ENCODE measurements at places on chromosomes 3 and 15.

GRCh38 chr15:101396484-101397261, 92.8 kb downstream of the PCSK6 start:
- H3K27me3 ChIP-seq, result no peaks in the 10 kb centered on the region
- no peak overlapping the region for H3K27ac ChIP-seq
- no peak for DNase-seq
- no peak overlapping the region for H3K4me3 ChIP-seq
- no peaks in the 10 kb centered on the region for H3K4me1 ChIP-seq

GRCh38 chr3:13074006-13074375, 762 bp upstream of the IQSEC1 start:
- peaks cover 27% of the 10 kb centered on the region for H3K4me1 ChIP-seq
- H3K36me3 ChIP-seq, result no peaks in the 10 kb centered on the region
- DNase-seq, result no peak
- no peak overlapping the region for H3K4me3 ChIP-seq
- H3K27me3 ChIP-seq, result peaks cover 19% of the 10 kb centered on the region

- H3K36me3 ChIP-seq, result no peaks in the 10 kb centered on the region
- H3K27me3 ChIP-seq, result no peaks in the 10 kb centered on the region
- DNase-seq, result no peak
- H3K27ac ChIP-seq, result no peak overlapping the region
- peaks cover 5% of the 10 kb centered on the region for H3K4me1 ChIP-seq
Measured at GRCh38 chr3:97952872-97953271, 19.4 kb downstream of the RIOX2 start.

DNA sequence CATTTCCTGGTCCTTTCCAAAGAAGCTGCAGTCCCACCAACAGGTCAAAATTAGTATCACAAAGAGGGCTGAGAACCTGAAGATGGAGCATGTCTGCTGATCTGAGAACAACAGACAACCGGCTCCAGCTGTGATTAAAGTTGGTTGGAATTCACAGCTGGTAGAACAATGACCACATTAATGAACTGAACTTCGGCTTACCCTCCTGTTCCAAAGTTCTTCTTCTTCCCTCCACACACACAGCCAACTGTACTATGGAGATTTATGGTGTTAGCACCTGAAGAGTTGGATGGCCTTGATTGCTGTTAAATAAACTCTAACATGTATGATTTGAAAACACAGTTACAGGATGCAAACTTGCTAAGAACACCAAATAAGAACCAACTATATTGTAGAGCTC, 27.4 kb upstream of the ROPN1 start:
- no peaks in the 10 kb centered on the region for H3K36me3 ChIP-seq
- H3K4me1 ChIP-seq, result no peaks in the 10 kb centered on the region
- no peak for DNase-seq
- H3K27ac ChIP-seq, result no peak overlapping the region
- H3K27me3 ChIP-seq, result no peaks in the 10 kb centered on the region
- no peak overlapping the region for H3K4me3 ChIP-seq

DNA sequence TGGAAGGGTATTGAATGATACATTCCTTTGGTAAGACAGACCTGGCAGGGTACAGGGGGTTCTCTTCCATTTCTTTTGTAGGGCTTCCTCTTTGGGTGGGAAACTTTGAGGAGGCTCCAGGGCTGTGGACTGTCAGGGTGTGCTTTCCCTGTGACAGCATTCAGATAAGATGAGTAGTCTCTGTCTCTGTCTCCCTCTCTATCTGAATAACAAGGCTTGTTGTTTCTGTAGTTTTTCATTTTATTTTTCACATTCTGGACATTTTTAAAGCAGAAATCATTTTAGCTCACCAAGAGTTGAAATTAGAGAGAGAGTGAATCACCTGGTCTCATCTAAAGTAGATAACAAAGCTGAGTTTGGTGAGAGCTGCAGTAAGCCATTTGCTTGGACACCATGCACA, 100.8 kb upstream of the TPM1 start:
- no peak for DNase-seq
- no peaks in the 10 kb centered on the region for H3K27me3 ChIP-seq
- H3K4me3 ChIP-seq, result no peak overlapping the region
- H3K27ac ChIP-seq, result peak overlapping the region; percentile 90

- no peak for DNase-seq
- H3K27me3 ChIP-seq, result no peaks in the 10 kb centered on the region
- no peak overlapping the region for H3K4me3 ChIP-seq
- peaks cover 13% of the 10 kb centered on the region for H3K36me3 ChIP-seq
Measured at GRCh38 chr3:58074116-58074715, 66.0 kb downstream of the FLNB start.

GRCh38 chr3:47318916-47319315, 36.2 kb downstream of the KLHL18 start:
- no peak overlapping the region for H3K27ac ChIP-seq
- no peaks in the 10 kb centered on the region for H3K4me1 ChIP-seq
- no peaks in the 10 kb centered on the region for H3K27me3 ChIP-seq
- no peak overlapping the region for H3K4me3 ChIP-seq
- no peak for DNase-seq

DNA sequence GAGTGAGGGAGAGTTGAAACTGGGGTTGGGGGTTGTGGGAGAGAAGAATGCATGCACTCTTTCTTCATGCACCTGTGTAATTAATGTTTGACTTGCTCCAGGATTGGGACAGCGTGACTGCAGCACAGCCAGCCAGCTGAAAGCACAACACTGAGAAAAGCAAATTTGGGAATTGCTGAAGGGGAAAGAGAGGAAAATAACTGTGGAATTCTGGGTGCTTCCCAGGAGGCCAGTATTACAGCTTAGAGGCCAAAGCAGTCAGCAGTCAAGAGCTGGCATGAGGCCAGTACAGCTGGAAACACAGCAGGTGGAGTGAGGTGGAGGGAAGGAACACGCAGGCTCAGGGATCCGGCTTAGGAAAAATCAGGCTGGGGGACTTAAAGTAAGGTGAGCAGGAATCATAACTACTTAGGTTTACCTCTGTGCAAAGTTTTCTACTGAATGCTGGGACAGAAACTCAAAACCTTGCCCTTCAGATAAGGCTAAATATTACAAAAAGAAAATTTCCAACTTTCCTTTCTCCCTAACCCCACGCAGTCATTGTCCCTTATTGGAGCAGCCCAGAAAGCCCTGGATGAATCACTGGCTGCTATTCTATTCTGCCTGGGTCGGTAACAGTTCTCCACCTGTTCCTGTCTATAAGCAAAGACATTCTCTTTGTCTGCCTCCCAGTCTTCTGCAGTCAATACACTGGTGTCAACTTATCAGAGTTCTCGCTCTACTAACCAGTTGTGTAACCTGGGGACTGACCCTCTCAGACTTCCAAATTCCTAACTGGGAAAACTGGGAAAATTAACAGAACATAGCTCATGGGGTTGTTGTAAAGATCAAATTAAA, 167.2 kb downstream of the MAGI1 start:
- H3K4me1 ChIP-seq, result no peaks in the 10 kb centered on the region
- H3K27me3 ChIP-seq, result no peaks in the 10 kb centered on the region
- H3K4me3 ChIP-seq, result no peak overlapping the region
- peak; percentile 70 for DNase-seq
- no peak overlapping the region for H3K27ac ChIP-seq
- H3K36me3 ChIP-seq, result no peaks in the 10 kb centered on the region

- H3K4me1 ChIP-seq, result no peaks in the 10 kb centered on the region
- H3K36me3 ChIP-seq, result no peaks in the 10 kb centered on the region
- DNase-seq, result no peak
- no peak overlapping the region for H3K27ac ChIP-seq
Measured at GRCh38 chr15:35925275-35926006, 379.5 kb upstream of the DPH6 start.

DNA sequence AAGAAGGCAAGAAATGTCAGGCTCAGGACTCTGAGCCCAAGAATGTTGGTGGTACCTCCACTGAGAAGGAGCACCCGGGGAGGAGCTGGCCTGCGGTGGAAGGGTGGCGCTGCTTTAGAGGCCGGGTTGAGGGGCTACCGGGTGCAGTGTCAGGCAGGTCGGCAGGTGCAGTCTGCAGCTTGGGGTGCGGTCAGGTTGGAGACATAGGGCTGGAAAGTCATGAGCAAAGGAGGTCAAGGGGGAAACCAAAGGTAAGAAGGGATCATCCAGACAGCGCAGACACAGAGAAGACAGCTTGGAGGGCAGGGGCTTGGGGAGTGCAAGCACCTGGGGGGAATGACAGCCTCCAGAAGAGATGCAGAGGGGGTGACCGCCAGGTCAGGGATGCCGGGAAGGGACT, 274.4 kb upstream of the LYSMD4 start:
- no peaks in the 10 kb centered on the region for H3K4me1 ChIP-seq
- no peaks in the 10 kb centered on the region for H3K27me3 ChIP-seq
- no peak overlapping the region for H3K4me3 ChIP-seq
- H3K27ac ChIP-seq, result no peak overlapping the region
- no peak for DNase-seq

GRCh38 chr3:60575718-60576272, 675.5 kb downstream of the FHIT start:
- no peaks in the 10 kb centered on the region for H3K27me3 ChIP-seq
- H3K36me3 ChIP-seq, result no peaks in the 10 kb centered on the region
- no peak for DNase-seq
- H3K4me3 ChIP-seq, result no peak overlapping the region

DNA sequence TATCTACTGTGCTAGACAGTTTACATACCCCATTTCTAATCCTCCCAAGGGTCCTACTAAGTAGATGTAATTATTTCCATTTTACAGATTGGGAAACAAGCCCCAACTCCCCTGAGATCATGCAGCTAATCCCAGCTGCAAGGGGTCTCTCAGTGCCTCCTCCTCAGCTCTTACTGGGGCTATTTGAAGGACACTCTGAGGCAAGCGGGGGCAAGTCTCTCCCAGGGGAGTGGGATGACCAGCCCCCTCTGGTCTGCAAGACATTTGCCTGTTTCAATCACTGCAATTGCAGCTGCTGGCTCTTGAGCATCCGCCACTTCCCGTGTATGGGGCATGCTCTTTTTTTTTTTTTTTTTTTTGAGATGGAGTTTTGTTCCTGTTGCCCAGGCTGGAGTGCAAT, 11.4 kb downstream of the LAMP3 start:
- no peak for DNase-seq
- H3K27ac ChIP-seq, result no peak overlapping the region
- H3K36me3 ChIP-seq, result no peaks in the 10 kb centered on the region
- H3K4me3 ChIP-seq, result no peak overlapping the region
- no peaks in the 10 kb centered on the region for H3K4me1 ChIP-seq
- no peaks in the 10 kb centered on the region for H3K27me3 ChIP-seq

DNA sequence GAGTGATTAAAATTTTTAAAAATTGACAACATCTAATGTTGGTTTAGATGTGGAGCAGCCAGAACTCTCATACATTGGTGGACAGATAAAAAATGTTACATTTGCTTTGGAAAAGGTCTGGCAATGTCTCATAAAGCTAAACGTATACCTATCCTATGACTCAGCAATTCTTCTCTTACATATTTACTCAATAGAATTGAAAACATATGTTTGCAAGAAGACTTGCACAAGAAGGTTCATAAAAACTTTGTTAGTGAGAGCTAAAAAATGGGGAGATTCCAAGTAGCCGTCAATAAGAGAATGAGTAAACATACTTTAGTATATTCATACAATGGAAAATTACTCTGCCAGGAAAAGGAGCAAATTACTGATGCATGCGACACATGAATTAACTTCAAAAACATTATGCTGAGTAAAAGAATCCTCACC, 30.0 kb downstream of the MASP1 start:
- H3K4me3 ChIP-seq, result no peak overlapping the region
- peaks cover 43% of the 10 kb centered on the region for H3K4me1 ChIP-seq
- H3K36me3 ChIP-seq, result no peaks in the 10 kb centered on the region

- no peak for DNase-seq
- H3K27ac ChIP-seq, result peak overlapping the region; percentile 14
- no peaks in the 10 kb centered on the region for H3K27me3 ChIP-seq
- H3K4me1 ChIP-seq, result no peaks in the 10 kb centered on the region
Measured at GRCh38 chr3:156614642-156615511, 59.5 kb upstream of the TIPARP start.

GRCh38 chr3:37183375-37183831, 9.0 kb upstream of the LRRFIP2 start:
- no peaks in the 10 kb centered on the region for H3K36me3 ChIP-seq
- no peak overlapping the region for H3K4me3 ChIP-seq
- DNase-seq, result no peak

GRCh38 chr15:85009435-85009834, 27.8 kb downstream of the PDE8A start:
- H3K27me3 ChIP-seq, result no peaks in the 10 kb centered on the region
- H3K4me3 ChIP-seq, result no peak overlapping the region
- peak overlapping the region; percentile 67 for H3K27ac ChIP-seq

- peaks cover 10% of the 10 kb centered on the region for H3K27me3 ChIP-seq
- H3K36me3 ChIP-seq, result no peaks in the 10 kb centered on the region
- H3K4me1 ChIP-seq, result peaks cover 15% of the 10 kb centered on the region
- peak within 1 kb of the TSS; percentile 54 for H3K27ac ChIP-seq
Measured at GRCh38 chr3:69385723-69386555, at the start of gene FRMD4B. Gene FRMD4B, minus strand, starts transcription at chr3:69386088. Its CDS starts 99 bp downstream, at chr3:69385989.

DNA sequence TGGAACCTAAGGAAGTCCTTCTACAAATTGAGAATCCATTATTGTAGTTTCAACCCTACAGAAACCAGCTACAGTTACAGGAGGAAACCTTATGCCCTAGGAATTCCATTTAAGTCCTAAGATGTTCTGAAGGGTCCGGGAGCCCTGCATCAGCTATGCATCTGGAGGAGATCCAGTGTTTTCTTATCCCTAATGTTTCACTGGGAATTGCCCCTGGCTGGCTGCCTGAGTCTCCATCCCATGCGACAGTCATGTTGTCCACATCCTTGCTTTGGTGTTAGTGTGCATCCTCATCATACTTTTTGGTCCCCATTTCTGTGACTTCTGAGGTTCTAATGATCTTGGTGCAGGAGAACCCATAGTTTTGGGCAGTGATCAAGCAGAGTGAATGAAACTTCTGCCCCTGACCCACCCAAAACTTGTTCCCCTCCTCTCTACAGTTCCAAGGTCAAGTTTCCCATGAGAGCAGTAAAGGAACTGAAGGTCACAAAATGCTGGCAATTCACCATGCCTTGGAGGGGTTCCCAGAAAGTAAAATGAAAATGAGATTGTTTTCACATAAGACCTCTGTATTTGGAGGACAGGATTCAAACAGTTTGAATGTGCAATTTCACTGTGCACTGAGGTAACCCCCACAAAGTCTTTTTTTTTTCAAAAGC, 121.9 kb upstream of the PHLDB2 start:
- H3K36me3 ChIP-seq, result no peaks in the 10 kb centered on the region
- DNase-seq, result no peak
- no peaks in the 10 kb centered on the region for H3K27me3 ChIP-seq
- H3K4me1 ChIP-seq, result no peaks in the 10 kb centered on the region
- no peak overlapping the region for H3K4me3 ChIP-seq

- H3K27ac ChIP-seq, result no peak overlapping the region
- H3K4me3 ChIP-seq, result no peak overlapping the region
- DNase-seq, result no peak
- no peaks in the 10 kb centered on the region for H3K36me3 ChIP-seq
Measured at GRCh38 chr3:61110576-61110975, 140.7 kb downstream of the FHIT start.

DNA sequence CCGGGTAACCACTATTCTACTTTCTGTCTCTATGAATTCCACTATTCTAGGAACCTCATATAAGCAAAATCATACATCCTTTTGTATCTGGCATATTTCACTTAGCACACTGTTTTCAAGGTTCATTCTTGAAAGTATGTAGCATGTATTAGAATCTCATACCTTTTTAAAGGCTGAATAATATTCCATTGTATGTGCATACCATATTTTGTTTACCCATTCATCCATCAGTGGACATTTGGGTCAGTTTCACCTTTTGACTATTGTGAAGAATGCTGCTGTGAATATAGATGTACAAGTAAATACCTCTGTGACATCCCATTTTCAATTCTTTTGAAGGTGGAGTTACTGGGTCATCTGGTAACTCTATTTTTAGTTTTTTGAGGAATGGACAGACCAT, 36.6 kb upstream of the SEC22A start:
- no peak for DNase-seq
- no peak overlapping the region for H3K27ac ChIP-seq
- peaks cover 10% of the 10 kb centered on the region for H3K4me1 ChIP-seq
- H3K27me3 ChIP-seq, result no peaks in the 10 kb centered on the region
- H3K36me3 ChIP-seq, result peaks cover 3% of the 10 kb centered on the region
- no peak overlapping the region for H3K4me3 ChIP-seq
